Smooth muscle cell of the coronary artery (primary cell): ENCODE measurements at places on chromosomes 7 and 10. TPM values are rescaled to one million over a fixed set of nuclear protein-coding genes. Genes with fewer than 3 reads are reported as not detected.

Gene MBLAC1
- 1.4 and 2.2 TPM in 2 replicates for total RNA-seq

Gene SSC4D
- 0.68 TPM in 1 of 2 replicates, not detected in the other for total RNA-seq

Gene PGAM1
- 227 and 387 TPM in 2 replicates for total RNA-seq

Gene CROT
- total RNA-seq: 13.3 and 16.3 TPM in 2 replicates

Gene CCDC172
- total RNA-seq: not detected in 2 replicates

Gene FRMPD2
- 0.08 TPM in 1 of 2 replicates, not detected in the other for total RNA-seq

Gene PTPRE
- 0.70 and 0.90 TPM in 2 replicates for total RNA-seq

Gene DLX5
- total RNA-seq: not detected in 2 replicates

Gene PRLHR
- not detected in 2 replicates for total RNA-seq

Gene POU6F2
- total RNA-seq: not detected in 2 replicates

Gene FAM25G
- not detected in 2 replicates for total RNA-seq

Gene ELFN1
- 0.08 and 3.2 TPM in 2 replicates for total RNA-seq

Gene CFAP70
- 0.30 and 0.94 TPM in 2 replicates for total RNA-seq

Gene UPK3B
- 0.08 TPM in 1 of 2 replicates, not detected in the other for total RNA-seq

Gene MACC1
- 0.08 and 0.12 TPM in 2 replicates for total RNA-seq

Gene PGAM2
- total RNA-seq: 0.75 and 2.5 TPM in 2 replicates

Gene CFTR
- total RNA-seq: not detected in 2 replicates

Gene BMPER
- total RNA-seq: 56.5 and 70.4 TPM in 2 replicates

Gene GRID1
- total RNA-seq: under 0.01 TPM in 1 of 2 replicates, not detected in the other

Gene CALY
- not detected in 2 replicates for total RNA-seq

Gene RADIL
- 0.38 TPM in 1 of 2 replicates, not detected in the other for total RNA-seq

Gene SUV39H2
- total RNA-seq: 4.4 and 7.5 TPM in 2 replicates

Gene PTPN20
- 0.47 and 2.8 TPM in 2 replicates for total RNA-seq

Gene CFAP69
- total RNA-seq: 3.7 and 19.4 TPM in 2 replicates

Gene NOLC1
- total RNA-seq: 15.9 and 33.7 TPM in 2 replicates

Gene CALCR
- total RNA-seq: not detected in 2 replicates

Gene LZTS2
- total RNA-seq: 37.4 and 54.3 TPM in 2 replicates

Gene GRM8
- not detected in 2 replicates for total RNA-seq

Gene STEAP1
- total RNA-seq: 8.9 and 53.9 TPM in 2 replicates

Gene HECW1
- 2.2 TPM in 1 of 2 replicates, not detected in the other for total RNA-seq

Gene TUBB8
- total RNA-seq: not detected in 2 replicates

Gene CTAGE4
- 0.23 and 0.35 TPM in 2 replicates for total RNA-seq

Gene SPDYE16
- 0.12 and 0.15 TPM in 2 replicates for total RNA-seq

Gene WNT2
- 0.08 and 1.6 TPM in 2 replicates for total RNA-seq

Gene ZNF438
- total RNA-seq: 1.8 and 2.2 TPM in 2 replicates

Gene OR2A42
- total RNA-seq: under 0.01 TPM in 1 of 2 replicates, not detected in the other
